Putamen (tissue), 1 donor: ENCODE measurements at places on chromosomes 6 and 20.

- DNase-seq = no peak
Measured at GRCh38 chr6:54897462-54898189, 51.1 kb downstream of the FAM83B start.

DNA sequence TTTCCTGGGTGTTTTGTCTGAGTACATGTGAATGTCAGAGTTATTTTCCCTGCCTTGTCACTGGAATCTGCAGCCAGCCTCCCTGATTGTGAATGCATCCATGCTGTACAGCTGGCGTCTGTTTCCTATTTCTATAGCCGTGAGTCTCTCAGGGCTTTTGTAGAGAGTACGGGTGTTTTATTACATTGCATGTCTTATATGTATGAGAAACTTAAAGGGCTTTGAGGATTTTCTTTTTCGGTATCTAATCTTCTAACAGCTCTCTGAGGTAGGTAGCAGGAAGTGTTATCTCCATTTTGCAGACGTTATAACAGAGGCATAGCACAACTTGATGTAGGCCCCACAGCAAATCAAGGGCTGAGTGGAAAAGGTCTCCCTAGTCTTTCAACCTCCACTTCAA lies 272.9 kb downstream of the PRL start:
- no peak for DNase-seq

DNA sequence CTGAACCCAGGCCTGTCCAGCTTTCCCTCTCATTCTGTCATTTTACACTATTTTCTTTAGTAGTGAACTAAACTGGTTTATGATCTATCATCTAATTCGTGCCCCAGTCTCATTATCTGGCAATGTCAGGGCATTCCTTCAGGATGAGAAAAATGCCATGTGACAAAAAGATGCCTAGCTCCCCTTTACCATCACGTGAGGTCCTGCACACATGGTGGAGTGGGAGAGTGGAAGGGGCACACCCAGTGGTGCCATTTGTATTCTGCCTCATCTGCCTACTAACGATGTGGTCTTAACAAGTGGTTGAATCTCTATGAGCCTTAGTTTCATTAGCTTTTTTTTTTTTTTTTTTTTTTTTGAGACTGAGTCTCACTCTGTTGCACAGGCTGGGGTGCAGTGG lies 41.2 kb downstream of the CDC5L start:
- DNase-seq = no peak

GRCh38 chr20:53855733-53856132 lies 214.7 kb downstream of the BCAS1 start:
- no peak for DNase-seq

DNA sequence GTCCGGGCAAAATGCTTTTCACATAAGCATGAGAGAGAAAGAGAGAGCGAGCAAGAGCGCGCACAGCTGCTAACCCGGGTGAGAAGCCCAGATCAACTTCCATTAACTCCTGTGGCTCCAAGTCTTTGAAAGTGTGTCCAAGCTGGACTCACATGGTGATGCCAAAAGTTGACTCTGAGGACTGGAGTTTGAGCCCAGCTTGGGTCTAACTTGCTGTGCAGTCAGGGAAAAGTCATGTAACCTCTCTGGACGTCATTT lies 357.2 kb upstream of the SULF2 start:
- DNase-seq = no peak

DNA sequence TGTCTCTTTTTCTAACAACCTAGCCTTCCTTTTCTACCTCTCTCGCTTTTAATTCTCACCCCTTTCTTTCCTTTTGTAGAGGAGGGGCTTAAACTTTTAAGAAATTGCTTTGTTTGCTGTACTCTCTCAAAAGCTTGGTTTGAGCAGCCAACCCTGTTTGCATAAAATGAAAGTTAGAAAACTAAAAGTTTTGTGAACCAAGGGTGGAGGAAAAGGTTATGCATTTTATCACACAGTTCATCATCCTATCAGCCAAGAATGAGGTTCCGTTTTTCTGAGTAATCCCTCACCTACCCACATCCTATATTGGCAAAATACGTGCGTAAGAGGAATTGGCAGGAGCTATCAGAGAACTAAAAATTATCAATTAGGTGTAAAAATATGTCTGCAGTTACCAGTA lies 42.8 kb upstream of the LOC128125822 start:
- DNase-seq = no peak

DNA sequence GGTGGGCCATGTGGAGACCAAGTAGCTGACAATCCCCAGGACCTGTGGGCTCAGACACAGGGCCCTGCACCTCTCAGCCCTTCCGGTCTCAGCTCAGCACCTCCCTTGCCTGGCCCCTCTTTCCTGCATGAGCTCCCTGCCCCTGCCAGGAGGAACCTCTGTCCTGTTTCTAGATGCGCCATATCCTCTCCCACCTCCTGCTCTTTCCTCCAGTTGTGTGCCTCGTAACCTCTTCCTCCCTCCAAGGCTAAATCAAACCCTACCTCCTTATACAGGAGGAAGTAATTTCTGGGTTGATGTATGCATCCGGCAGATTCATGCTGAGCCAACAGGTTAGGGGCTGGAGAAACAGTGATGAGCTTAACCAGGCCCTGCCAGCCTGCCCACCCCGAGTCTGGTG lies 30.9 kb downstream of the ITPR3 start:
- no peak for DNase-seq

DNA sequence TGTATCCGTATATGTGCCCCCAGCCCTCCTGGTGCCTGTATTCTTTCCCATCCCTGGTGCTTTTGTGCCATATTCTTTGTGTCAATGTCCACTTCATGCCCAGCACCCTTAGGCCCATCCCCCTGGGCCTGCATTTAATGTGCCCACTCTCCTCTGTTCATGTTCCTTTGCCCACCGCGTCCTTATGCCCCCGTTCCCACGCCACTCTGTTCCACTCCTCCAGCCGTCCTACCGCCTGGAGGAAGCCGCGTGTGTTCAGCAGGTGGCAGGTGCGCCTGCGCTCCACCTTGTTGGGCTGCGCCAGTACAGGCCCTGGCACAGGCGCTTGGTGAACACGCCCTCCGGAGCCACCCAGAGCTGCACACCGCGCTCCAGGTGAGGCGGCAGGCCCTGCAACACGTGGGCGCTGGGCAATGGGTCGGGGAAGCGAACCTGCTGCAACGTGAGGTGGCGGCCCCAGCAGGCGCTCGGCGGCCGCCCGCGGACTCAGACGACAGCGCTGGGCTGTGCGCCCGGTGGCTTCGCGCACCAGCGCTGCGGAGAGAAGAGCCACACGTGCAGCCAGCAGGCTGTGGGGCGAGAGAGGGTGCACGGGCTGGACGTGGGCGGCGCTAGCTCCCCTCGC lies 4.0 kb upstream of the FOXS1 start:
- DNase-seq = no peak
